ENCODE measurements at places on chromosomes 3 and 15.

DNA sequence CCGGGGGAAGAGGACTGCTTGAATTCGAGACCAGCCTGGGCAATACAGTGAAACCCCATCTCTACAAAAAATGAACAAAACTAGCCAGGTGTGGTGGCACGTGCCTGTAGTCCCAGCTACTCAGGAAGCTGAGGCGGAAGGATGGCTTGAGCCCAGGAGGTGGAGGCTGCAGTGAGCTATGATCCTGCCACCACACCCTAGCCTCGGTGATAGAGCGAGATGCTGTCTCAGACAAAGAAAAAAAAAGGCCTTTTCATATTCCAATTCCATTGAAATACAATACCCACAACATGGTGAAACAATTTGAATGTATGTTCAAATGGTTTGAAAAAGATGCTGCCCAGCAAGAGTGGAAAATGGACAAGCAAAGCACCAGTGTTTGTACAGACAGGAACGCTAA lies 61.8 kb upstream of the ZNF148 start:
- no peak for DNase-seq

DNA sequence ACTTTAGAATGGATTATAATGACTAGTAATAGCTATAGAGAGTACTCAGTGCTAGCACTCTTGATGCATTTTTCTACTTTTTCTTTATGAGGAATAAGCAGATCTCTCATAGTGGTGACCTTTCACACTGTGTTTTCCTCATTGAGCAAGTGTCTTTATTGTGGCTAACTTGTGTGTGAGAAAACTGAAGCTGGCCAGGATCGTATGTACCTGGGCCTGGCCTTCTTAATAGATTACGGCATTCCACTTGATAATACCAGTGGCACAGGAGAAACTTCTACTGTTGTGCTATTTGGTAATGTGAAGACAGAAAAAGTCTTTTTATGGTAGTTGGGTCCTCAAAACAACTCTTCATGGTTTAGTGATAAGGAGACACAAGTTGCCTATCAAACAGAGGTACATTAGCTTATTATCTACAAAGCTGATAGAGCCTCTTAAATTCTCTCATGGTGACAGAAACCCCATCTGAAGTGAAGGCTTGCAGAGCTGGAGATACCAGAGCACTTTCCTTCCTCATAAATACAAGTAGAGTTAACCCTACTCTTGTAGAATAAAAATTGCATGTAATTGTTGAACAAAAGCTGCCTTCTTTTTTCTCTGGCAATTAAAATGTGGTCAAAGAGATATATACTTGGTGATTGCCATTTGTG lies 64.6 kb downstream of the LYSMD4 start:
- DNase-seq, result no peak

DNA sequence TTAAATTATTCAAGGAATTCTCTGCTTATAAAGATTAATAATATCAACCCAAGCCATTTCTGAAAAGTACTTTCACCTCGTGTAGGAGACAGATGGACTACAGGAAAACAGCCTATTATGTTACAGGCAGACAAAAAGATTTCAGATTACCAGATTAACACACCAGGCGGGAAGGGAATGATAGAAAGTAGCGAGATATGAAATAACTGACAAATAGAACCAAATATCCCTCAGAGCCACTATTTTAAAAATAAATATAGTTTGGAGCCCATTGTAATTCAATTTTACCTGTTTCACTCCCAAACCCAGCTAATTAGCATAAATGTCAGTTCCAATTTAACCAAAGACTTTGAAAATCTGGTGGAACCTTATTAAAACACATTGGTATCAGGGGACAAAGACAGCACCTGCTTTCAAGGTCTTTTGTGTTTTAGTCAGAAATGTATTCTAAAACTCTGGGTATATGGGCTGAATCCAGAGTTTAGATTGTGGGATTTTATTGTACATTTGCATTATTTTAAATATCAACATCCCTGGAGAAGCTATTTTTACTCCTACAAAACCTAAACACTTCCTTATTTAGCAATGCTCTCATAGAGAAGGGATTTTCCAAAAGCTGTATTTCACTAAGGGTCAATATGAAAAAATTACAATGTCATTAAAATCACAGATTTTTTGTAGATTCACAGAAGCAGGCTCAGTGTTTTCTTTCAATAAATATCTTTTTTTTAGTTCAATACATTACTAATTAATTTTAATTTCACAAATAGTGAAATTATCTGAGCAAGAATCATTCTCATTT lies 138.4 kb downstream of the TNIK start:
- no peak for DNase-seq

- no peak for DNase-seq
These were observed 56.1 kb downstream of the CRTC3 start for GRCh38 chr15:90585863-90586262.

- no peak for DNase-seq
These were observed 813.5 kb downstream of the MCTP2 start for GRCh38 chr15:95044745-95045417.

DNA sequence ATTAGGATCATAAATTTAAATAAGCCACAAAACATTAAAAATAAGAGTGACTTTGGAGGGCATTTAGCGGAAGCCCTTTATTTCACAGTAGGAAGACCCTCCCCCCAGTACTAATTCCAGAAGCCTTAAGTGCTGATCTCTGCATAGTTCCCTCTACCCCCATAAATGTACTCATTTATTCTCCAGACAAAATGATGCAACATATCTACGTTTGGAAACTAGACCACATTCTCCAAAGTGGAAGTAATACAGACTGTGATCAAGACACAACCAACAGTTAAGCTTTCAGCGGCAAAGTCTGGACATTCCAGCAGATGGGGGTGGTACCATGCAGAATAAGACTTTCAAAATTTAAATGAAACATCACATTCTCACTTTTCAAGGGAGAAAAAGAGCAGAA lies 44.8 kb upstream of the RPS17 start:
- DNase-seq, result no peak

DNA sequence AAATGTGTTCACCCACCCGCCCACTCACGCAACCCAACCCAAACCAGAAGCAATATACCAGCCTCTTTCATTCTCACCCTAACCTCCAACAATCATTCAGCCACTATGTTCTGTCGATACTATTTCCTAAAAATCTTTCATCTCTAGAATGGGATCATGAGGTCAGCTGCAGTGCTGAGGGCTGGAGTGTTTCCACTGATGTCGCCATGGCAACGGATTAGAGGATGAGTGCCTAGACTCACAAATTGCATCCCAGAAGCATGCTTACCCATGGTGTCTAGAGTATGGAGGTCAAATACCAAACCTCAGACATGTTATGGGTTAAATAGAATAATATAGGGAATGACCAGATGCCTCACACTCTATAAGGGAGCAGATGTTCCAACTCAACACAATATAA lies 138.5 kb downstream of the GABRB3 start:
- no peak for DNase-seq

GRCh38 chr3:100516838-100517237 lies 24.4 kb downstream of the TMEM45A start:
- DNase-seq, result no peak

DNA sequence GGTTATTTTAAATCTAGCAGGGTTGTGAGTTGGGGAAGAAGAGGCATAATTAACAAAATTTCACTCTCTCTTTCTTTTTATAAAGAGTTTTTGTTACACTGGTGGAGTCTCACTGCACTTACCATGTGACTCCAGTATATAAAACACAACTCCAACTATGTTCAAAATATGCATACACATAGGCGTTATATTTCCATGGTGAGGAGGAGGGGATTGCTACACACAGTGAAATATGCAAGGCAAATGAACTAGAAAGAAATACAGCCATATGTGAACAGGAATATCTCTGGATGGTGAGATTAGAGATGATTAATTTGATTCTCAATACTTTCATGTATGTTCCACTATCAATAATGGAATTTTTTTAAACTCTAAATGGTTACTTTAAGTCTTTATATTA lies 385.0 kb downstream of the MAGI1 start:
- no peak for DNase-seq

GRCh38 chr15:73700041-73700842 lies 16.1 kb downstream of the CD276 start:
- DNase-seq, result peak; percentile 75

GRCh38 chr3:14761121-14761672 lies 57.6 kb upstream of the FGD5 start:
- peak; percentile 8 for DNase-seq

- DNase-seq, result no peak
These were observed 21.4 kb downstream of the BTLA start for GRCh38 chr3:112477891-112478290.

DNA sequence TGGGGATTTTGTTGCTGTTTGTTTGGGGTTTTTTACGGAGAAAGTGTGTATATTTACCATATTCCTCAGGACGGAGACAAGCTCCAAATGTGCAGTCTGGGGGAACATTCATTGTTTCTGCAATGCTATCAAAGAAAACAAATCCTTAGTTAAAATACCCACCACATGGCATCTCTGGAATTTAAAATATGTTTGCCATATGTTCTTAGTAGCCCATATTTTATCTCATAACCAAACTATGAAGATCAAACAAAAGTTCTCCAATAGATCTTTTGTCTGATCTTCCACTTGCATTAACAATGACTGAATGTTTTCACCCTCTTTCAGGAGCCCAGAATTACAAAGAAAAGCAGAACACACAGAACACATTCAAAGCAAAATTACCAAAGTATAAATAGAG lies 35.3 kb downstream of the EFHB start:
- no peak for DNase-seq

GRCh38 chr15:100730655-100731266 lies 128.4 kb downstream of the ASB7 start:
- no peak for DNase-seq

DNA sequence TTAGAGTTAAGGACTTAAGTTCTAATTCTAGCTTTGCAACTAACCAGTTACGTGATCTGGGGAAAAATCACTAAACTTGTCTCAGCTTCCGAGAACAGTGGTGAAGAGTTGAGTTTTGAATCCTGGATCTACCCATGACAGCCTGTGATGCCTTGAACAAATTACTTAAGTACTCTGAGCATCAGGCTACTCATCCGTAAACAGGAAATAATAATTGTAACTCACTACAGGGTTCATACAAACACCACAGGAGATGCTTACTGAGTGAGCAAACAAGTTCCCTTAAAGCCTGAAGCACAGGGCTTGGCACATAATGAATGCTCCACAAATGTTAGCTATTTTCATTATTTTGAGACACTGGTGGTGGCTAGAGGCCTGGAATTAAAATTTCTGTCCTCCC lies 158.8 kb downstream of the ERC2 start:
- no peak for DNase-seq

GRCh38 chr15:25596644-25597562 lies 158.1 kb upstream of the UBE3A start:
- no peak for DNase-seq

DNA sequence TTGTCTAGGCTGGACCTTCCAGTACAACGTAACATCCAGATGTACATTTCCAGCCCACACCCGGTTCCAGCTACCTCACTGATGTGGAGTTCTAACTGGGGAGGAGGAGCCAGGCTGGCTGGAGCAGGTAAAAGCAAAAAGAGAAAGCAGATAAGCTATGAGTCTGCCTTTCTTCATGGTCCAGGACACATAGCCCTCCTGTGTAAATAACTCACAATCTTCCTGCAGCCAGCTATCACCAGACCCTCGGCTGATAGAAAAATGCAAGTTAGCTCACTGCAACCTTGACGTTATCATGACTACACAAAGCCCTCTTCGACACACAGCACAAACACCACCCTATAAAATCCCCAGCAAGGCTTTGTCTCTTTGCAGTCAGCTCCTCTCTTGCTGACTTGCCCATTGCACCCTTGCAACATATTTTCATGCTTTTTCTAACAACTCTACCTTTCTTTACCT lies 20.5 kb upstream of the ELP6 start:
- DNase-seq, result no peak

DNA sequence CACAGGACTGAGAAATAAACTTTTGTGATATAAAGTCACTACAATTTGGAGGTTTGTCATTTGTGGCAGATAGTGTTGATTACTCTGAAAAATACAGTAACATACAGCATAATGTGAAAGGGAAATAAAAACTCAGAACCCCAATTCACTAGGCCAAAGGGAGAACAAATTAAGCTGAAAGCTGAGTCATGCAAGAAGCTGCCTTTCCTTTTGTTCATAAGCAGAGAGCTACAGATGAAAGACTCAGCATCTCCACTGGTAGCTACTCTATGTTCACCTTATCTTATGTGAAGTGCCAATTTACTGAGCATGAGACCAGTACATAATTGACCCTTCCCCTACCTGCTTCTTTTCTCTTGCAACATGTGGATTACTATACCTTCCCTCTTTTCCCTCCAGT lies 19.3 kb upstream of the SLTM start:
- no peak for DNase-seq

GRCh38 chr15:96328877-96329195 lies 1.7 kb upstream of the NR2F2 start:
- DNase-seq, result no peak

DNA sequence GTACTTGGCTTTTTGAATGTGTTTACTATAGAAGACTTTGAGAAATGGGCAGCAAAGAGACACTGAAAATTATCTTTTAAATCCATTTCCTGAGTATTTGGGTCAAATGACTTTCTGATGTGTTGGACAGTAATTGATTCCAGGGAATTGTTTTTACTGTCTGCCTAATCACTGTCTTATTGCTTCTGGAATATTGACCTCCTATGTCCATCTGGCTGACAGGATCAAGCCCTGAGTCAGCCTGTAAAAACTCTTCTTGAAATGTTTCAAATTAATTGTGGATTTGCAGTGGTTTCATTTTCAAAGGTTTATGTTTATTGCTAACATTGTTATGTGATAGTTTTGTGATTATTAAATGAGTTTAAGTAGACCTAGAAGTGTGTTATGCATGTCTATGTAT lies 50.6 kb upstream of the MLF1 start:
- no peak for DNase-seq

DNA sequence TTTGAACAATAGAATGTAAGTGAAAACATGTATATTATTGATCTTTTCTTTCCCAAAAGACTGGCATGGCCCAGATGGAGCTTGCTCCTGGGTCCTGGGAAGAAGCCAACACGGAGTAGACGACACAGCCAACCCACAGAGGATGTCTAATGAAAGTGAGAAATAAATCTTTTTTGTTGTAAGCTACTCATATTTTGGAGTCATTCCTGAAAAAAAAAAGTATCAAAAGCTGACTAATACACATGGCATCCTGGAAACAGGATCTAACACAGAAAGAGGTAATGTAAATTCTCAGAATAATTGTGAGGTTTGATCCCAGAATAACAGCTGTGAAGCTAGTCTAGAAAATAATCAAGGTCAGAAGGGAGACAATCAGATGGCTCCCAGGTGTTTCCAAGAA lies 12.6 kb upstream of the FRMD5 start:
- DNase-seq, result no peak

DNA sequence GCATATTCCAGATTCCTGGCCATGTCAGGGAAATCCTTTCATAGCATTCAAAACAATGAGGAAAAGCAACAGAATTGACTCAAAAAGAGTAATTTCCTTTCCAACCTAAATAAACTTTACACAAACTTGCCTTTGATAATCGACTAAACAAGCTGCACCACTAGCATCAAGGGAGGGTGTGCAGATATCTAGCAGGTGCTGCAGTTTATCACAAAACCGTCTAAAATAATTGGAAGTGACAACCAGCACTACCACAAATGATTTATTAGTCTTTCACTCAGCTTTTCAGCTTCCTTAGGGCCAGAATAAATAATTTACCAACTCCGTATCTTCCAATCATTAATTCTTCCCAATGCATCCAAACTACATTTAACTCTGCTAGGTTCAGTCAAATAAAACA lies 71.7 kb downstream of the TBC1D5 start:
- no peak for DNase-seq

GRCh38 chr3:178181088-178181487 lies 355.1 kb upstream of the KCNMB2 start:
- DNase-seq, result no peak
